Cardiac septum (tissue), 1 donor: ENCODE measurements at places on chromosomes 4 and X.

GRCh38 chr4:17164666-17165065 lies 266.2 kb upstream of the LDB2 start:
- DNase-seq: no peak

- DNase-seq: no peak
These were observed 8.9 kb downstream of the CD99 start for GRCh38 chrX:2699959-2700358.

DNA sequence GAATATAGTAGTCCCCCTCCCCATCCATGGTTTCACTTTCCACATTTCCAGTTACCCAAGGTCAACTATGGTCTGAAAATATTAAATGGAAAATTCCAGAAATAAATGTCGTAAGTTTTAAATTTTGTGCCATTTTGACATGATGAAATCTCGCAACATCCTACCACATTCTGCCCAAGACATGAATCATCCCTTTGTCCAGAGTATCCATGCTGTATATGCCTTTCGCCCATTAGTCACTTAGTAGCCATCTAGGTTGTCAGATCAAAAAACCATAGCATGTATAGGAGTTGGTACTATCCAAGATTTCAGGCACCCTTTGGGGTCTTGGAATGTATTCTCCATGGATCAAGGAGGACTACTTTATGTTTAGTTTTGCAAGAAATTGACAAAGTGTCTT lies 8.3 kb downstream of the PRRG1 start:
- no peak for DNase-seq

- DNase-seq: no peak
These were observed 77.8 kb downstream of the LRP2BP start for GRCh38 chr4:185317880-185318279.

DNA sequence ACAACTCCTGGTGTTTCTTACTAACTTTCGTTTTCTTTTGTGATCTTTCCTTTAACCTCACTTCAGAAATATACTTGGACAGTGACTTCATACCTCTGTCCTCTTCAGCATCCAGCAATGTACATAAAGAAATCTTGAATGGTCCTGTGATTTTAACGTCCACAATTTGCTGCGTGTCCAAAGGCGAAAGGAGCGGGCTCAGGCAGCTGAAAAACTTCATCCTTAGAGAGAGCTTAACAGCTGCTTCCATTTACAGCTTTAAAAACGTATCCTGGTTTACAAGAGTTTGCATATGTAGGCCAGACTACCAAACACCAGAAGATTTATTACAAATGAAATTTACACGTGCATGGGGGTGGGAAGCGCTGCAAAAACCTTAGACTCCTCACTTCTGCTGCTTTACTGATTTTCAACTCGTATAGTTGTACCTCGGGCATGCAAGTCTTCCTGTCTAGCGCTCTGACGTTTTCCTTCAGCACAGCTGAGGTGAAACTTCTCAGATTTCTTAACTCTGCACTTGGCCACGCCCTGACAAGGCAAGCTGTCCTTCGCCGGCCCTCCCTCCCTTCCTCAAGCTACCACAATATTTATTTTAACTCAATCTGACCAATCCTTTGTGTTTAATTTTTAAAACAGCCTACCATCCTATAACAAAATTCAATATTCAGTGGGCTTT lies 406.4 kb downstream of the FAM47A start:
- no peak for DNase-seq

DNA sequence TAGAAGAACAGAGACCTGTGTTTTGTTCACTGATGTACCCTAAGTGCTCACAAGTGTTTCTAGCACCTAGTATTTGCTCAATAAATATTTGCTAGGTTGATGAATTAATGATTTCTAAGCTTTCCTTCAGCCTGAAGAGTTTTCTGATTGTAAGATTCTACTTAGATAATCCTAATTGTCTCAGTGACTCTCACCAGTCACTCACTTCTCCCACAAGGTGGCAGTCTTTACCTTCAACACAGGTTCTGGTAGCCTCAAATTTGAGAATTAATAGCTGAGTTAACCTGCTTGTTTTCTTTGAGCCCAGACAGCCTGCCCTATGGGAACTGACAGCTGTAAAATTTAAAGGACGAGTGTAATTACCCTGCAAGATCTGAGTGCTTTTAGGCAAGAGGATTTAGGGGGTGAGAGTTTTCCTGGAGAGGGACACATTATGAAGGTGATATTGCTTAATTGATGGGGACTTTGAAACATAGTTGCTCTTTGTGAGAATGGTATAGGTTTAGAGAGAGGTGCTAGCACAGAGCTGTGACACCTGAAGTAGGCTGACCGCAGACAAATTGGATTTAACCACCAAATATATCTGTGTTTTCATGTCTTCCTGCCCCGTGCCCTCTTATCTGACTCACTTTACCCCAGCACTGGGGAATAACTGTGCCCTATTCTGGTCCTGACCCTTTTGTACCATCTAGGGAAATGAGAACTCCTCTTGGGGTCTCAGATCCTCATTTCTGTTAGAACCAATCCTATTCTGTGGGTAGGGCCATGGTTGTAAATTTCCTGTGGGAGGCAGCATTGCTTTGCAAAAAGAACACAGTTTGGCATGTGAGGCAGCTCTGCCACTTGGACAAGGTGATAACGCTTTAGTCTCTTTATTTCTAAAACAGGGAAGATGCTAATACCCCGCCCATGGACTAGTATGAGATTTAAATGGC lies 27.7 kb downstream of the CD38 start:
- no peak for DNase-seq

DNA sequence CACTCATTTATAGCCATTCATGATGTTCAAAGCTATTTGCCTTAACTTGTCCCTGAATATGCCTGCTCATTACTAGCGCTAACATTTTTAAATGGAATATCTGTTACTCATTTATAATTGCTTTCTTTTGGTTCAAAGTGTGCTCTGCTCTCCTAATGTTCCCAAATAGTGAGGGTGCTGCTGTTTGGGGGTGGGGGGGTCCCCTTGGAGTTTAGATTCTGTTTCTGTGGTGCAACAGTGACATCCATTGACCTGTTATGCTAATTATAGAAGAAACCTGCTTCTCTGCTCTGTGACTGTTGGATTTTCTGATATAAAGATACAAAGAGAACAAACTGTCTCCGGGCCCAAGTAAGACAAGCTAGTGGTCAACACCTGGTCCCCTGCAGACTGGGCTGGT lies 222.4 kb downstream of the SHROOM3 start:
- DNase-seq: no peak

GRCh38 chr4:36716874-36717273 lies 435.5 kb downstream of the DTHD1 start:
- DNase-seq: no peak

GRCh38 chr4:39883646-39884045 lies 94.1 kb downstream of the PDS5A start:
- no peak for DNase-seq

DNA sequence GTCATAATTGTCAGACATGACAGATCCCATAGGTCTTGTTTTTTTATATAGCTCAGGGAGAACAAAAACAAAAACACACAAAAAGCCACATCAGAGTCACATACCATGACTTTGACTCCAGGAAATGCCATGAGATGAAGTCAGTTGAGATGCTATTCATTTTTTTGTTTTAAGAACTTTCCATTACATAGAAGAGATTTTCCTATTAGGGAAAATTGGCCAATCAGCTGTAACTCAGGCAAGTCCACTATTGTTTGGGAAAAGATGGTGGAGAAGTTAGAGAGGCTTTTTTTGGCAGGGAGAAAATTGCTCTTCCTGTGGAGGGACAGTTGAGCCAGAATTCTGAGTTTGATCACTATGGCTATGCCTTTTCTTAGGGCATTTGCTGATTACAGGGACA lies 72.6 kb downstream of the SMARCA5 start:
- DNase-seq: no peak

DNA sequence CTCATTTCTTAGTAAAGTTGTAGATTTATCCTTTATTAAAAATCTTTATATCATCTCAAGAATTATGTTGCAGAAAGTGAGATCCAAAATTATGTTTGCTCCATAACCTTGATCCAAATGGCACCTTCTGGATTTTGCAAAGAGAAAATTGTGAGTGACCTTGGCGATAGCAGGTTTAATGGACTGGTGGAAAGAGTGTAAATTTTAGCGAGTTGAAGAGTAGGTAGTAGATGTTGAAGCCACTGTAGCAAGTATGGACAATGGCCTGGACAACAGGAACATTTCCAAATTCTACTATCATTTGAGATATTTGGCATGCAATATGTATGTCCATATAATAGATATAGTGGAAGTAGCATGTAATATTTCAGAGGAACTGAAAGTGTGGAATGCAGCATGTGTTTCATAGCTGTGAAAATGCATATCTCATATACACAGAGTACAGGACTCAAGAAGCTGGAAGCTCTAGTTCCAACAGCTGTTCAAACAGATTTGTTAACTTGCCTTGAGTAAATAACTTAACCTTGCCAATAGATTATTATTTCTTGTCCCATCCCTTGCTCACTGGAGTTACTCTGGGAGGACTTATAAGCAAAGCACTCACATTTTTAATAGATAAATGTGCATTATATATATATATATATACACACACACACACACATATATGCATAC lies 152.5 kb upstream of the TLL1 start:
- DNase-seq: no peak

- no peak for DNase-seq
These were observed 44.8 kb downstream of the MOB1B start for GRCh38 chr4:70946939-70947338.

GRCh38 chr4:159682996-159683395 lies 580.1 kb downstream of the RAPGEF2 start:
- DNase-seq: no peak

DNA sequence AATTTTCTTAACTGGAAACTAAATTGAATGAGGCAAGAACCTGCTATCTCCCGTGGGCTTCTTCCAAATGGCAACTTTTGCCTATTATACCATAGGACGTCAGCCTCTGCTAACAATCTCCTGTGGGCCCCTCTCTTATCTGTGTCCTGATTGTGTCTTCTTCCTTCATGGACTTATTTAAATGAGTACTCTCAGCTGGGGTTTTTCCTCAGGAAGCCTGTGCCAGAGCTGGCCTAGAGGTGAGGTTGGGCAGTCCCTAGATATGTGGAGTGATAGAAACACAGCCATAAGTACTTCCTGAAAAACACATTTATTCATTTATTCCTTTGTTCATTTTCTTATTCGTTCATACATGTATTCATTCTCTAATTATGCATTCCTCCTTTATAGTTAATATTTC lies 712.5 kb upstream of the SLIT2 start:
- DNase-seq: no peak

DNA sequence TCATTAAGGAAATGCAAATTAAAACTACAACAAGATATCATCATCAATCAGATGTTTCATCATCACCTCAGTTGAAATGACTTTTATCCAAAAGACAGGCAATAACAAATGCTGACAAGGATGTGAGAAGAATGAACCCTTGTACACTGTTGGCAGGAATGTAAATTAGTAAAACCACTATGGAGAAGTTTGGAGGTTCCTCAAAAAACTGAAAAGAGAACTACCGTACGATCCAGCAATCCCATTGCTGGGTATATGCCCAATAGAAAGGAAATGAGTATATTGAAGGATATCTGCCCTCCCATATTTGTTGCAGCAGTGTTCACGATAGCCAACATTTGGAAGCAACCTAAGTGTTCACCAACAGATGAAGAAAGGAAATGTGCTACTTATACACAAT lies 50.6 kb upstream of the STARD8 start:
- no peak for DNase-seq

GRCh38 chr4:7971881-7972500 lies 32.3 kb upstream of the AFAP1 start:
- DNase-seq: no peak

- DNase-seq: no peak
These were observed 252.6 kb downstream of the ANTXR2 start for GRCh38 chr4:79820427-79820826.

DNA sequence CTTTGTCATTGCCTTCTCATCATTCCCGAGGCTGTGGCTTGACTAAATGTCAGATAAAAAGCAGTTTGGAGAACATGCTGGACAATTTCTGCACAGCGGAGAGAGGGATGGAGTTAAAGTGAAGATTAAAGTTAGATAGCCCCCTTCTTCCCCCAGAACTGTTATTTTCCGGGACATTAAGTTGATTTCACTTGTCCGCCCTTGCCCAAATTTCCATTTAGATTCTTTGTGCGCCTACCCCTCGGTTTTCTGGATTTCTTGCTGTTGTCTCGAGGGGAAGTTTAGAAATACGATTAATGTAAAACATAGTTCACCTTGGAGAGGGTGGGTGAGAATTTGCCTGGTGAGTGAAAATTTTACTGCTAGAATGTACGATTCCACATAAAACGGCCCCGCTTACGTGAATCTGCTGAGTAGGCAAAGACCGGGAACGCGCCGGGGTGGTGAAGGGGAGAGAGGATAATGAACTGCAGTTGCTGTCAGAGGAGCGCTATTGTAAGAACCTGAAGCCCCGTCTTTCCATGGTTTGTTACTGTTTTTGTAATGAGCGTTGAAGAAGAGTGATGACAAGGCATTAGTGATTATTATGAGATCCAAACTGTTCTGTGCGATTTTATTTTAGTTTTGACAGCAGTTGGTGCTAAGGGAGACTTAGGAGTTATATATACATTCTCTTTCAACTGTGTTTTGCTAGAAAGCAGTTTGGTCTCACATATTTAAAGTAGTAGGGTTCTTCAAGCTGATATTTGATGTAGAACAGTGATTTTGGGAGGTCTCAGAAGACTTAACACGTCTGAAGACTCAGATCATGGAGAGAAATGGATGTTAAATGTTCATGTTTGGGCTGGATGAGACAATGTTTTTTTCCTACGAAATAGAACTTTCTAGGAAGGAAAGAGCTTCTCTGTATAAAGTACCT lies 73.0 kb downstream of the AFF1 start:
- peak; percentile 89 for DNase-seq

GRCh38 chrX:39829965-39830364 lies 267.8 kb downstream of the BCOR start:
- no peak for DNase-seq

DNA sequence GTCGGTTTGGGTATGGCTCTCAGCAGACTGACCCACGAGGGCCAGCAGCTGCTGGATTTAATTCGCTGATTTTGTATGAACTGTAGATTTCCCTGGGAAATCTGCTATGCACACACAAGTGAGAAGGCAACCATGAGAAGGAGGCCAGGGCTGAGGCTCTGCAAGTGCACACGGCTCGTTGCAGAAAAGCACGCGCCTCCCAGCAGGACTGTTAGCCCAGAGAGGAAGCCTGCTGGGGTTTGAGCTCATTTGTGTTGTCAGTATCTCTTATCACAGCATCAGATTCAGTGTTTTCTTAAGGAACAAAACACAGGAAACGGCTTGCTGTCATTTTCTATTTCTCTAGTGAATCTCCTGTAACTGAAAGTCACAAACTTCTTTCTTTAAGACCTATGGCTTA lies 296.2 kb upstream of the FAT1 start:
- no peak for DNase-seq

- no peak for DNase-seq
These were observed 44.0 kb upstream of the SCD5 start for GRCh38 chr4:82842593-82842992.

DNA sequence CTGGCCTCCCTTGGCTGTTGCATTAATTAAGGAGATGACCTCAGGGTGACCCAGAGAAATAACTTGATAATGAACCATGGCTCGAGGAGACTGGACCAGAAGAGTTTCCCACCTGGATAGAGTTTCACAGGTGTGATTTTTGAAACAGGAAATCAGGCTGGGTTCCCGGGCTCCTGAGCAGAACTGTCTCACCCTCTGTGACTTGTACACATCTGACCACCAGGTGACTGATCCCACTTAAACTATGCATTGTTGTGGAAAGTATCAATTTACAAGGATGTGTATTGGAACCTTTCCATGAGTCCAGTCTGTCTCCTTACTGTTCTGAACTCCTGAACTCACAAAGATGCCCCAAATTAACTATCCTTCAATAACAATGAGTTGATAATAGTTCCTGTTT lies 220.3 kb downstream of the PTTG2 start:
- no peak for DNase-seq

GRCh38 chr4:39568805-39569204 lies 41.6 kb upstream of the UGDH start:
- DNase-seq: no peak

GRCh38 chr4:94654714-94655113 lies 103.0 kb upstream of the BMPR1B start:
- no peak for DNase-seq
